ENCODE measurements at places on chromosomes 4 and X. TPM values are rescaled to one million over a fixed set of nuclear protein-coding genes. Genes with fewer than 3 reads are reported as not detected.

The GDPD2 gene
- total RNA-seq, result 1.5 TPM

The DMRTC1B gene
- not detected for total RNA-seq

The SH2D1A gene
- 0.41 TPM for total RNA-seq

The PFKFB1 gene
- 0.21 TPM for total RNA-seq

The AMBN gene
- not detected for total RNA-seq

The MTNR1A gene
- total RNA-seq, result 0.21 TPM

The TMEM154 gene
- 12.6 TPM for total RNA-seq

The ARHGEF38 gene
- 1.3 TPM for total RNA-seq

The CC2D2A gene
- 32.3 TPM for total RNA-seq

Measured in tongue (tissue), 3 donors.